Stimulated activated CD4-positive, alpha-beta T cell treated with anti-CD3 and anti-CD28 coated beads, Interleukin-1b, Interleukin-23, amount 100 ng/mL, for 24 hours (primary cell): ENCODE measurements at places on chromosomes 5 and 9.

GRCh38 chr9:137034039-137034708, 2.3 kb upstream of the FUT7 start:
- no peak for DNase-seq

GRCh38 chr5:16736158-16736995, 119.6 kb upstream of the RETREG1 start:
- DNase-seq: no peak

GRCh38 chr9:92265154-92265553, 28.3 kb downstream of the IARS1 start:
- no peak for DNase-seq

- DNase-seq: no peak
These were observed 100.3 kb downstream of the ATG10 start for GRCh38 chr5:82072138-82072537.

GRCh38 chr5:171700318-171700912, 85.2 kb upstream of the SMIM23 start:
- no peak for DNase-seq

GRCh38 chr5:180103487-180104167, 32.1 kb upstream of the RNF130 start:
- no peak for DNase-seq

DNA sequence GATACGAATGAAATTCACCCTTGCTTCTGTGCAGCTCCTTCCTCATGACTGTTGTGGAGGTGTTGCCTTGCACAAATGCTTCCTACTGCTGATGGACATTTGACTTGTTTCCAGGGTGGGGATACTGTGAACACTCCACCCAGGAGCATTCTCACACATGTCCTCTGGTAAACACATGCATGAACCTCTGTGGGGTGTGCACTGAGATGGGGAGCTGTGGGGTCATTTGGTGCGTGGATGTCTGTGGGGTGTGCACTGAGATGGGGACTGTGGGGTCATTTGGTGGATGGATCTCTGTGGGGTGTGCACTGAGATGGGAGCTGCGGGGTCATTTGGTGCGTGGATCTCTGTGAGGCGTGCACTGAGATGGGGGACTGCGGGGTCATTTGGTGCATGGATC, 72.9 kb upstream of the IRX4 start:
- DNase-seq: no peak

GRCh38 chr9:16833296-16833835, 37.1 kb downstream of the BNC2 start:
- DNase-seq: no peak

DNA sequence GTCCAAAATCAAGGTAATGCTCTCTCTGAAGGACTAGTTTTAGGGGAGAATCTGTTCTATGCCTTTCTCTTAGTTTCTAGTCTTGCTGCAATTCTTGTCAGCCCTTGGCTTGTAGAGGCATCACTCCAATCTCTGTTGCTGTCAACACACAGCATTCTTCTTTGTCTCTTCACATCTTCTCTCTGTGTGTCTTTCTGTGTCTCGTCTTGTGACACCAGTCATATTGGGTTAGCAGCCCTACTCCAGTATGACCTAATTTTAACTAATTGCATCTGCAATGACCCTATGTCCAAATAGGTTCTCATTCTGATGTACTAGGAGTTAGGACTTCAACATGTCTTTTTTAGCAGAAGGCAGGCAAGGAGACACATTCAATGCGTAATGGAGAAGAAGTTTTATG, 1110.6 kb downstream of the DTWD2 start:
- no peak for DNase-seq

DNA sequence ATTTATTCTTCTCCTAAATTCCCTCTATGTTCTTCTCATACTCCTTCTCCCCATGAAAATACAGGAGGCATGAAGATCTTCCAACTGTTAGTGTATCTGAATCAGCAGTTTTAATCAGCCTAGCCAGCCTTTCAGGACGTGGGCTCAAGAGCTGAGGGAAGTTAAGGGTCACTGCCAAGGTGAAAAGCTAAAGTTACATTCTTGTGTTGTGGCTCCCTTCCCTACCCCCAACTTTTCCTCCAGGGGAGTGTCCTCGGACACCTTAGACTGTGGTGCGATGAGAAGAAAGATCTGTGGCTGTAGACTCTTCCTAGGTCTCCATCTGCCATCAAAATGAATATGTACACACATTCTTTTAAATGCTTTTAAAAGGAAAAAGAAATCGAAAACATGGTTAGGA, 4.2 kb downstream of the DMRT3 start:
- no peak for DNase-seq

DNA sequence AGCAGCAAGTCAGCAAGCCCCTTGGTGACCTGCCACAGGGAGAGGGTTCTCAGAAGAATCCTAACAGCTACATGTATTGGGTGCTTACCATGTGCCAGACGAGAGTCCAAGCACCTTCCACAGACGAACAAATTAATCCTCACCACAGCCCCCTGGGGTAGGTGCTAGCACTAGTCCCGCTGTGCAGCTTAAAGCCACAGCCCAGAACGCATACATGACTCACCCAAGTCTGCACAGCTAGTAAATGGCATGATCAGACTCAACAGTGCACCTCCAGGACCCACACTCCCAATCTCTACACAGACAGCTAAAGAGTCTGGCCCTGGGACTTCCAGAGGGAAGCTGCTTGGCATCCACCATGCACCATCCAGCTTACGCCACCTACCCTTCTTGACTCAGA, 111.5 kb downstream of the PAX5 start:
- DNase-seq: no peak

DNA sequence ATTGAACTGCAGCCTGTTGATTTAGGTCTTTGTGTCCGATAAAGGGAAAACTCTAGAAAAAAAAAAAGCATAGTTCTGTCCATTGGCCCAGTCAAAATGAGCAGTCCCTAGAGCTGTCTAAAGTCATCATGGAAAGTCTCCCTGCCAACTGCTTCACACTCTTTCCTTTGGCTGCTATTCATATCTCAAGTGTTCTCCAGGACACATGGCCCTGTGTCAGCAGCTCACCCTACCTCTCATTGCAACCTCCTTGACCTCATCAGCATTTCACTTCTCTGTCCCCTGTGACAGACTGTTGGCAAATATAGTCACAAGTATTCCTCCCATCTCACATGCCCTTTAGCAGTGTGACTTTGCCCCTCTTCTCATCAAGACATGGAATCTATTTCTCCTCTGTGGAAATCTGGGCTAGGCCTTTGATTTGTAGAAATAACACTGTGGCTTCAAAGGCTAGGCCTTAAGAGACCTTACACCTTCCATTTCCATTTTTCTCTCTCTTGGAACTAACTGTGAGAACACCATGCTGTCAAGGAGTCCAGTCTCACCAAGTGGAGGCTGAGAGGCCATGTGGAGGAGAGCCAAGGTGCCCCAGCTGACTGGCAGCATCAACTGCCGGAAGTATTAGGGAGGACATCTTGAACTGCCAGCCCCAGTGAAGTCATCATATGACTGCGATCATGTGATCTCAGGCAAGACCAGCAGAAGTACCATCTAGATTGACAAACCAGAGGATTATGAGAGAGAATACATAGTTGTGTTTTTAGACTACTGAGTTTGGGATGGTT, 149.4 kb upstream of the TARS1 start:
- DNase-seq: no peak

DNA sequence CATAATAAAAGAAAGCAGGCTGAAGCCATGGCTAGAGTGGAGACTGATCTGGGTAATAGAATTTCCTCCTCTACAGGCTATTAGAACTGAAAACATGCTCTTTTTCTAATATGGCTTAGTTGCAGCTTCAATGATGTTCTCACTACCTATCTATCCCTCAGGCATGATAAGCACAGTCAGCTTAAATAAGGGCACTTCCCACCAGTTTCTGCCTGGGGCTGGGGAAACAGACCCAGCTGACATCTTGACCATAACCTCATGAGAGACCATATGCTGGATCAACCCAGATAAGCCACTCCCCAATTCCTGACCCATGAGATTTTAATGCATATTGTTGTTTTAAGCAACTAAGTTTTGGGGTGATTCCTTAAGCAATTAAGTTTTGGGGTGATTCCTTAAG, 81.2 kb downstream of the ZNF366 start:
- DNase-seq: no peak

- no peak for DNase-seq
These were observed 15.7 kb downstream of the SEMA4D start for GRCh38 chr9:89482056-89482851.

DNA sequence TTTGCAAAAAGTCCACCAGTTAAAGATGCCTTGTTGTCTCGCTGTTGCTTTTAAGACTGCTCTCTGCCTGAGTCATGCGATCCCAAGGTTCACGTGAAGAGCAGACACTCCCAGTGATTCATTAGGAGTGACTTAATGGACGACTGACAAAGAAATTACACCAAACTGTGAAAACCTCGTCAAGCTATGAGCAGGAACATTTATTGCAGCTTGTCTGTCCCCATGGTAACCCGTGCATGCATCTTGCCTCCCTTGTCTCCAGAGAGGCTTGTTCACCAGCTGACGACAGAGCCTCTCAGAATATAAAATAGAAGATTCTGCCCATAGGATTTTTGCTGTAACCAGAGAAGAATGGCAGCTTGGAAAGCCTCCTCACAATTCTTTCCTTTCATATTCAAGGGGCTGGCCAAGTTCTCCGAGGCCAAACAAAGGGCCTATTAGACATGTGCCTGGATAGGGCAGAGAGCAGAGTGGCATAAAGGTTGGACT, 352.7 kb downstream of the SPOCK1 start:
- no peak for DNase-seq

DNA sequence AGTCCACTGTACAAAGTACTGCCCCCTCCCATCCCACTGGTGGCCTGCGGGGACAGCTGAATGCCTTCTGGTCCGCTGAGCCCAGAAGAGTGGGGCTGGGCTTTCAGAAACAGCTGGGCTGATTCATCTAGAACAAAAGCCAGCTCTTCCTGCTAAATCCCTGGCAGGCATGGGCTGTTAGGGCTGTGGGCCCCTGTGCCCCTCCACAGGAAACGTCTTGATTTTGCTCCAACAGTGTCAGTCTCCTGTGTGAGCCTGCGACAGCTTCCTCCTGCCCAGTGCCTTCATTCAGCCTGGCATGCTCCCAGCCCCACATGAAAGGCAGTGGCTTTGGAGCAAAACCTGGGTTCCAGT, 6.9 kb upstream of the GSN start:
- no peak for DNase-seq

DNA sequence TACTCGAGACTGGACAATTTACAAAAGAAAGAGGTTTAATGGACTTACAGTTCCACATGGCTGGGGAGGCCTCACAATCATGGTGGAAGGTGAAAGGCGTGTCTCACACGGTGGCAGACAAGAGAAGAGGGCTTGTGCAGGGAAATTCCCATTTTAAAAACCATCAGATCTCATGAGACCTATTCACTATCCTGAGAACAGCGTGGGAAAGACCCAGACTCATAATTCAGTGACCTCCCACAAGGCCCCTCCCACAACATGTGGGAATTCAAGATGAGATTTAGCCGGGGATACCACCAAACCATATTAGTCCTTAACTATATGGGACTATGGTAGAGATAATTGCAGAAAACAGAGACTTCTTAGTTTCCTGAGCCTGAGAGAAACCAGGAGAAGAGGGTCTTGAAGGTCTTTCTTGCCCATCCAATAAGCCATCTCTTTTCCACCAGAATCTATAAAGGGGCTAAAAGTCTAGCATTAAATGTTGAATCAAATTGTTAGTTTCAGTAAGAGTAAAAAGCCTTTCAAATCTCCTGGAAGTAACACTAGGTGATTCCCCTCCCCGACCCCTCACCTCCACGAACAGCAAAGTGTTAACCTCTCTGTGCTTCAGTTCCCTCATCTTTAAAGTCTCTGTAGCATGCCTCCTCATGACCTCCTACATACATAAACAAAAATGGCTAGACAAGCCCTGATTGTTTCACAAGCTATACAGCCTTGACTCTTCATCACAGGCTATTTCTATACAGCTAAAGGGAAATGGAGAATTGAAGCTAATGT, 259.1 kb downstream of the TMEM167A start:
- DNase-seq: no peak

GRCh38 chr9:88949961-88950340, 41.3 kb upstream of the S1PR3 start:
- DNase-seq: no peak

DNA sequence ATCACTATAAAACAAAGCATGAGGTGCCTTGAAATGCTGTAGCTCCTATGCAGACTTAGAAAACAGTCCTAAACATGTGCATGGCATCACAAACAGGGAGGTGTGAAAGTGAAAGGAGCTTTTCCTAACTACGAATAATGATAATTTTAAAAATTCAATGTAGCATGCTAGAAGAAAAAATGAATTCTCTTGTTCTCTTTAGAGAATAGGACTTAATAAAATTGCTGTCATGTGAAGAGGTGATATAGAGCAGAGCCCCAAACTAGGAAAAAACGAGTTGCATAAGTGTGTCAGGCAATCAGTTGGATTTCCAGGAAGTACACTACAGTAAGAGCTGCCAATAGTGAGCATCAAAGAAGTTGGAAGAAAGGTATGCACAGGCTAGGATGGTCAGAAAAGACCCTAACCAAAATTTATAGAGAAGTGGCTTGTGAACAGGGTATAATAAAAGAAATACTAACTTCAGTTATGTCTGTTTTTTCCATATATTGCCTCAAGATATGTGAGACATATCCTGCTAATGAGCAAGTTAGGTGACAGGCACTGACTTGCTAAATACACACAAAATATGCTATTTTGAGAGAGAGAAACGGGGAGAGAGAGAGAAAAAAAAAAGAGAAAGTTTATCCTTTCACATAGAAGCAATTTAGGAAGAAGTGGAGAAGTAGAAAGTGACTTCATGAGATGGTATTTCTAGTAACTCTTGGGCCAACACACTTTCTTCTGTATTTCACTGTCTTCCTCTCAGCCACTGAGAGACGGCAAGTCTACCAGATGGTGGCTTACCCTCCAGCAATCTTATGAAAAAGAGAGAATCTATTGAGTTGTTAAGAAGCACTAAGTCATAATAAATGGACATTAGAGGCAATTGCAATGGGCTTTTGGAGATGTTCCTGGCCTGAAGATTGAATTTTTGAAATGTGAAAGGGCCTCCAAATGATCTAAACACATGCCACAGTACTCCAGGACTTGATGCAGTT, 18.0 kb downstream of the ITGA2 start:
- DNase-seq: no peak

DNA sequence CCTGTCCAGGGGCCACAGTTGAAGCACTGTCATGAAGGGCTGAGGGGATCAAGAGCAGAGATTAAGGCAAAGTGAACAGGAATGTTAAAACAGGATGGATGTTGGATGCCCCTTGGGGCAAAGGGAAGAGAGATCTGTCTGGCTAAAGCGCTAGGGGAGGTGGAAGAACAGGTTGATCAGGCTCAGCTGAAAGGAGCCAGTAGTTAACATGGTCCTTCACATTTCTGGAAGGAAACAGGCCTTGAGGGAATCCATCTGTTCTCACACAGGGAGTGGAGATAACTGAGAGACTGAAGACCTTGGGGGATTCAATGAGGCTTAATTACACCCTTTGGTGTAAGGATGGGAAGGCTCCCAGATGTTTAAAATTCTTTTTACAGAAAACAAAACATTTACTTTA, 5.8 kb downstream of the HAPLN1 start:
- DNase-seq: no peak

- DNase-seq: no peak
These were observed 43.9 kb downstream of the SLC46A2 start for GRCh38 chr9:112846528-112847488.

GRCh38 chr5:115317736-115318135, 21.3 kb upstream of the CCDC112 start:
- DNase-seq: no peak

- DNase-seq: no peak
These were observed 51.5 kb downstream of the COL15A1 start for GRCh38 chr9:98995059-98995671.
